ENCODE measurements at places on chromosomes 12 and 14. TPM values are rescaled to one million over a fixed set of nuclear protein-coding genes. Genes with fewer than 3 reads are reported as not detected.

Gene ATG101
- 28.8 TPM for total RNA-seq

Gene SLC35F4
- total RNA-seq, result not detected

Gene CD163L1
- 3.9 TPM for total RNA-seq

Gene CCDC88C
- 9.5 TPM for total RNA-seq

Gene ZNF891
- 3.2 TPM for total RNA-seq

Gene IQSEC3
- 0.65 TPM for total RNA-seq

Gene HSPA2
- 8.8 TPM for total RNA-seq

Gene BICDL1
- total RNA-seq, result 2.4 TPM
